ENCODE measurements at places on chromosomes 6 and 20.

- DNase-seq, result no peak
Measured at GRCh38 chr20:42739683-42740082, 450.0 kb downstream of the PTPRT start.

DNA sequence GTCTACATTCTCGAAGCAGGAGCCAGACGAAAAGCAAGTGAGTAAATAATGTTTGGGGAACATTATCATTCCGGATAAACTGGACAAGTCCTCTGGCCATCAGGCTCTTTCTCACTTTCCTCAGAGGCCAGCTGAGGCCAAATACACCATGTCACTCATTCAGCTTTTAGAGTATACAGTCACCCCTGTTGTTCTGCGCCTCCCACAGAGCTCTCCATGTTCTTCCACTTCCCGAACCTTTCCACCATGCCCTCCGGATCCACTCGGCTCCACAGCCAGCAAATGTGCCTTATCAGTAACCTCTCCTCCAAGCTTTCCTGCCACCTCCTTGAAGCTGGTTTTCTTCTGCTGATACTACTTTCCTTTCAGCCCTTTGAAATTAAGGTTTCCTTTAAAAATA lies 31.7 kb downstream of the LATS1 start:
- DNase-seq, result no peak

GRCh38 chr20:38187517-38187916 lies 22.4 kb upstream of the TGM2 start:
- DNase-seq, result no peak

GRCh38 chr6:118523216-118523615 lies 24.9 kb upstream of the PLN start:
- DNase-seq, result no peak

DNA sequence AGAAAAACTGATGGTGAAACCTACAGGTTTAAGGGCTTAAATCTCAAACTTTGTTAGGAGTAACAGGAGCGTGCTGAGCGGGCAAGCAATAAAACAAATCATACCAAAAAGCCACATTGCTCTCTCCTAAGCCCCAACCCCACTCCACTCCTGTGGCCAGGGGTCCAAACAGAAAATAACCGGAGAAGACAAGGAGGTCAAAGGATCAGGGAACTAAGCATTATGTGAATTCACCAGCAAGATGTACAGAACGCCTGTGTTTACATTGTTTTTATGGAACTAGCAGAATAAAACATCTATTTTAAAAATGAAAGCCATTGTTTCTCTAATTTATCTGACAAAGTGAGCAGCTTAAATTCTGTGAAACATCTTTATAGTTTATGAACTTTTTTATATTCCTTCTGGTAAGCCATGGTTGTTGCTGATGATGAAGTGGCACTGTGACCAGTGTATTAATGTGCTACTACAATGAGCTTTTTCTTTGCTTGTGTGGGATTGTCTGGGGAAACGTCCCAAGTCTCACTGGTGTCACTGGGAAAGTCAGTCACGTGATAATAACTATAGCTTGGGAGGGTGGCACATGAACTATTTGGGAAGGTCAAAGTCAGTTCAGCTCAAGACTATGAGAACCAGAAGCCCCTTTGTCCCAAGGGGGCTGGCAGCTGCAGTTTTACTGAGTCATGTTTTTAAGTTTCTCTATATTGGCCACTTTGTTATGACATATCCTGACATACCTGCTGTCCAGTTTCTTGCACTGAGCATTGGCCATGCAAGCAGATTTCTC lies 9.8 kb downstream of the FAM210B start:
- DNase-seq, result no peak

- no peak for DNase-seq
Measured at GRCh38 chr6:139249395-139249794, 42.4 kb downstream of the TXLNB start.

- no peak for DNase-seq
Measured at GRCh38 chr20:56748476-56749377, 119.6 kb downstream of the TFAP2C start.

DNA sequence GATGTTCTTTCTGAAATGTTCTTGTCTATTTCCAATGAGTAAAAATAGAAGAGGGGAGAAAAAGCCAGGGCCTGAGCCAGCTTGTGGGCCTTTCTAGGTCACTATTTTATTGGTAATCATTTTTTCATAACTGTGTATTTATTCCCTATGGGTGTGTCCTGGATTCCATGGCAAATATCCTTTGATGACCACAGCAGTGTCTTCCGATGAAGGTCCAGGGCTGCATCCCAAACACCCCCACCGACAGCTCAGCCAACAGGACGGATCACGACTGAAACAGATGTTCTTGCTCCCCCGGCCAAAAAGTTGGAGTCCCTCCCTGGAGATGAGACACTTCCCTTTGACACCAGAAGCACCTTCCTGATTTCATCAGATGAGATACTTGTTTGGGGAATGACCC lies 105.4 kb upstream of the PLEKHG1 start:
- DNase-seq, result no peak

GRCh38 chr6:446418-447366 lies 55.1 kb downstream of the IRF4 start:
- DNase-seq, result peak; percentile 69

GRCh38 chr6:109718991-109719390 lies 27.9 kb downstream of the FIG4 start:
- DNase-seq, result no peak

GRCh38 chr6:27562027-27562410 lies 89.1 kb upstream of the ZNF184 start:
- DNase-seq, result no peak

- no peak for DNase-seq
Measured at GRCh38 chr6:85240787-85241385, 209.0 kb upstream of the NT5E start.

- DNase-seq, result no peak
Measured at GRCh38 chr20:5933802-5934436, 16.4 kb downstream of the TRMT6 start.

- DNase-seq, result no peak
Measured at GRCh38 chr20:7977709-7978108, 37.5 kb upstream of the HAO1 start.

- no peak for DNase-seq
Measured at GRCh38 chr6:741410-742339, 48.7 kb upstream of the EXOC2 start.

DNA sequence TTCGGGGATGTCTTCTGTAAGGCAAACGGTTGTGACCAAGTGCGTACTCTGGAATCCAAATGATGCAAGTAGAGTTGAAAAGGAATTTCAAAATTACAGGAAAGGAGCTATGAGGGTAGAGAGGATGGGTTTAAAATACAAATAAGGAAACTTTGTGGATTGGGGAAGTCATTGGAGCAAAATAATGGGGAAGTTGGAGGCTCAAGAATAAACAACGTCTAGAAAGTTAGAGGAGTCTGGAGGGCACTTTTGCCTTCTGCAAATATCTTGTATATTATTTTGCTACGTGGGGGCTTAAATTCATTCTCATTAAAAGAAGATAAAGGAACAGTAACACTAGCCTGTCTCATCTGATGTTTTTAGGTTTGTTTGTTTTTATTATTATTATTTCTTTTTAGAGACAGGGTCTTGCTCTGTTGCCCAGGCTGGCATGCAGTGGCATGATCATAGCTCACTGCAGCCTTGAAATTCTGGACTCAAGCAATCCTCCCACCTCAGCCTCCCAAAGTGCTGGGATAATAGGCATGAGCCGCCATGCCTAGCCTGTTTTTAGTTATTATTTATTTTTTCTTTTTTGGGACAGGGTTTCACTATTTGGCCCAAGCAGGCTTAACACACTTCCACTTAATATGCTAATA lies 55.0 kb upstream of the TNFAIP3 start:
- no peak for DNase-seq

DNA sequence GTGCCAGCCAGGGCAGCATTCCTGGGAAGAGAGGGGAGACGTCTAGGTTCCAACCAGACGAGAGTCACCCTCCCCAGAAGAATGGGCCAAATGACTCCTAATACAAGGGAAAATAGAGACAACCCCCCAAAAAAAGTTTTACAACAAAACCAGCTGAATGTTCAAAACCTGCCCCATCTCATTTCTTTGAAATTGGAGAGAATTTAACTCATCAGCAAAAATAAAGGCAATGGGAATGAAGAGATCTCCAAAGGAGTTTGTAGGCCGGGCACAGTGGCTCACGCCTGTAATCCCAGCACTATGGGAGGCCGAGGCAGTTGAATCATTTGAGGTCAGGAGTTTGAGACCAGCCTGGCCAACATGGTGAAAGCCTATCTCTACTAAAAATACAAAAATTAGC lies 9.7 kb upstream of the EMILIN3 start:
- DNase-seq, result no peak

- DNase-seq, result no peak
Measured at GRCh38 chr6:6969761-6970223, 138.0 kb upstream of the RREB1 start.

- no peak for DNase-seq
Measured at GRCh38 chr6:161418463-161418945, 144.6 kb upstream of the AGPAT4 start.

GRCh38 chr6:161100072-161100471 lies 108.5 kb downstream of the MAP3K4 start:
- no peak for DNase-seq

GRCh38 chr6:92989656-92990055 lies 429.7 kb downstream of the EPHA7 start:
- no peak for DNase-seq

DNA sequence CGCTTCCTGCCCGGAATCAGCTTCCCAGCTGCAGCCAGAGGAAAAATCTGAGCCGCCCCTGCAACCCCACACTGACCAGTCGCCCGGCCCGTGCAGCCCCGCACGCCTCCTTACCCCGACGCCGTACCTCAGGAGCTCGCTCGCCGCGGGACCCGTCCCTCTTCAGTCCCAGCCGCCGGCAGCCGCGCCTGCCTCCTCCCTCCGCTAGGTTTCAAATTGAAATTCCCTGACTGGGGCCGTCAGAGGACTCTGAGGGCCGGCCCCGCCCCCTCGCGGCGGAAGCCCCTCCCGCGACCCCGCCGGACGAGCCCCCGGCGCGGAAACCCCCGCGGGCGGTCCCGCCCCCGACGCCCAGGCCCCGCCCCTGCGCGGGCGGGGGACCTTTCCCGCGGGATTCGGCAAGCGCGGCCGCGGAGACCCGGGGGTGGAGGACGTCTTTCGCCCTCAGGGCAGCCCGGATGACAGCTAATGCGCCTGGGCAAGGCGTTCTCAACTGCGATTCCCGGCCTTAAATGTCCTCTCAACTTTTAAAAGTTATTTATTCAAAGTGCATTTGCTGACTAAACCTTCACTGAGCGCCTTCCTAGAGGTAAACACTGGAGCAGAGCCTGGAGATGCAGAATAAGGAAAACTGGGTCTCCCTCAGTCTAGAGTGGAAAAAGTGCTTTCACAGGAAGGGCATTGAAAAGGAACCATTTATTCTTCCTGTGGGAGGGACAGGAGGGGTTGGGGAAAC lies at the start of gene EPB41L2:
TSS of gene EPB41L2 (minus strand) at position 218 of the 736 bp plus-strand sequence. CDS start 106,760 bp downstream, outside the sequence.
- DNase-seq, result peak; percentile 57

- DNase-seq, result no peak
Measured at GRCh38 chr6:157203764-157204163, 119.6 kb downstream of the TMEM242 start.

DNA sequence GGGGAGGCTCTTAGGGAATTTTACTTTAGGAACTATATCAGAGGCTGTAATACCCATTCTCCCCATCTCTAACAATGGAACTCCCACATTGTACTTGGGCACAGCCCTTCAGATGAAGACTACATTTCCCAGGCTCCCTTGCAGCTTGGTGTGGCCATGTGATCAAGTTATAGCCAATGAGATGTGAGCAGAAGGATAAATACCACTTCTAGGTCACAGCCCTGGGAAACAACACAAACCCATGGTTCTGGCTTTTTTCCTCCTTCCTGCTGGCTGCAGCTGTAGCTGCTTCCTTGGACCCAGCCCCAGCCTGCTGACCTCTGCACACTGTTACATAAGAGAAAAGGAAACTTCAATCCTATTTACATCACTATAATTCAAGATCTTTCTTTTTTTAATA lies 445.9 kb upstream of the JARID2 start:
- DNase-seq, result no peak

- DNase-seq, result no peak
Measured at GRCh38 chr20:62872184-62872847, 10.7 kb upstream of the TCFL5 start.

DNA sequence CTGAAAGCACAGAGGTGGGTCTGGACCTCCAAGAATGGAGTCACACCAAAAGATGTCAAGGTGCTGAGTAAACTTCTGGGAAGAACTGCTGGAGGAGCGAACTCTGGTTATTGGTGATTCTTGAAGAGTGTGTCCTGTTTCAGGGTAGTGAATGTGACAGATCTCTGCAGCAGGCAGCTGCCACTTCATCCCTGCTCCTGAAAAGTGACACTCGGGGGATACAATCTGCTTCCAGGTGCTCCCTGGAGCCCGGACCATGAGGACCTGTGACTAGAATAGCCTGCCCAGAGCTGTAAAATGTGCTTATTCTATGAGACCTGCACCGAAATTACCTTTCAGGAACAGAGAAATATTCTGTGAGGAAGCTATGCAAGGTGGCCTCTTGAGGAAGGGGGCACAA lies 191.1 kb downstream of the FOXC1 start:
- DNase-seq, result no peak

DNA sequence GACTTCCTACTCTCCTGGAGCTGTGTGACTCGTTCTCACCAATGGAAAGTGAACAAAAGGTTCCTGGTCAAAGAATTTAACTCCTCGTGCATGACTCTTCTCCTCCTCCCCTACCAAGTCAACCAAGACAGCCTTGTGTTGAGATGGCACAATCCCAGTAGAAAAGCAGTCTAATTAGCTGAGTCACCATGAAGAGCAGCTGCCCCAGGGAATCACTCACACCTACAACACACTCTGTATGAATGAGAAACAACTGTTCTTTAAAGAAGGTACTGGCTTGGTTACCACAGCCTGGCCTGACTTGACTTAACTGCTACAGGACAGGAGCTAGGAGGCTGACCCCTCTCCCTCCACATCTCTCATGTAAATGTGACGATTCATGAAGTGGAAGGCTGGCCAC lies 2.9 kb upstream of the HLA-DOB start:
- DNase-seq, result no peak

GRCh38 chr6:70369332-70369950 lies 43.9 kb upstream of the FAM135A start:
- DNase-seq, result peak; percentile 24

- DNase-seq, result no peak
Measured at GRCh38 chr6:149052350-149053106, 265.0 kb upstream of the TAB2 start.

- DNase-seq, result no peak
Measured at GRCh38 chr6:49606721-49607390, 29.8 kb downstream of the RHAG start.

GRCh38 chr6:148430897-148431296 lies 88.3 kb downstream of the SASH1 start:
- DNase-seq, result no peak

- no peak for DNase-seq
Measured at GRCh38 chr6:107083921-107084320, 31.4 kb downstream of the BEND3 start.

DNA sequence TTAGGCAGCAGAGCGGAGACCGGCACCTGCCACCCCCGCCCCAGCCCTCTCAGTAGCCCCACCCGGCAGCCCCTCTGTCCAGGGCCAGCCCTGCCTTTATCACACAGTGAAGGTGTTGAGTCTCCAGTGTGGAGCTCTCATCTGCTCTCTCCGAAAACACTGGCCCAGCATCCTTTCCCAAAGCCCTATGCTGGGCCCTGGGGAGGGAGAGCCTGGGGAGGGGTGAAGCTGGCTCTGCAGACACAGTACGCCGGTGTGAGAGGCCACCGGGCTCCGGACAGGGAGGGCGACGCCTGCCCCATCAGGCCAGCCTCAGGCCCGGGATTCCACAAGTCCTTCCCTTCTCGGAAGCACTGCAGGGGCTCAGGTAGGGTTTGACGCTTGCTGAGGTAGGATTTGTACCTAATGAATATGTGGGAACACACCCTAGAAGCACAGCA lies 186.9 kb downstream of the ERMARD start:
- DNase-seq, result no peak
